ENCODE measurements at places on chromosomes 4 and X.

GRCh38 chrX:39058724-39059123, 257.5 kb downstream of the MID1IP1 start:
- DNase-seq = no peak

GRCh38 chr4:94545296-94545695, 93.6 kb downstream of the PDLIM5 start:
- no peak for DNase-seq

- DNase-seq = no peak
Observed at GRCh38 chr4:170243662-170244288, 154.0 kb upstream of the AADAT start.

GRCh38 chr4:181007751-181008150, 1235.5 kb upstream of the TENM3 start:
- DNase-seq = no peak

GRCh38 chr4:100838286-100838685, 320.5 kb upstream of the EMCN start:
- no peak for DNase-seq

Data from GM06990 (cell line).